ENCODE measurements at places on chromosomes 13 and 19.

DNA sequence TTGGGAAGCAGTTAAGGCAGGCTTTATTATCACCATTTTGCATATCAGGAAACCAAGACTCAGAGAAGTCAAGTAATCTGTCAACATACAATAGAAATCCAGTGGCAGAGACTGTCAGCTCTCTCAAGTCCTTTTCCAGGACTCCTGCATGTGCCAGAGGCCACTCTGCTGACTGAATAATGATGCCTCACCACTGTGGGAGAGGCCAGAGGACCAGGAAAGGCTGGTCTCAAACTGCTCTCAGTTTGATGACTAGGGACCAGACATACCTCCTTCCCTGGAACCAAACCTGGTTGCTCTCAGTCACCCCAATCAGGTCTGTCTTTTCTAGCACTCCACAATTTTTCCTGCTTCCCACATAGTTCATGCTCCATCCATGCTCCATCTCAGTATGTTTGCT, 8.0 kb downstream of the RNASEH2B start:
- peak overlapping the region; percentile 60 for H3K4me3 ChIP-seq
- H3K4me1 ChIP-seq = peaks cover 56% of the 10 kb centered on the region
- H3K27ac ChIP-seq = peak overlapping the region; percentile 58
- H3K27me3 ChIP-seq = no peaks in the 10 kb centered on the region
- no peak for DNase-seq

DNA sequence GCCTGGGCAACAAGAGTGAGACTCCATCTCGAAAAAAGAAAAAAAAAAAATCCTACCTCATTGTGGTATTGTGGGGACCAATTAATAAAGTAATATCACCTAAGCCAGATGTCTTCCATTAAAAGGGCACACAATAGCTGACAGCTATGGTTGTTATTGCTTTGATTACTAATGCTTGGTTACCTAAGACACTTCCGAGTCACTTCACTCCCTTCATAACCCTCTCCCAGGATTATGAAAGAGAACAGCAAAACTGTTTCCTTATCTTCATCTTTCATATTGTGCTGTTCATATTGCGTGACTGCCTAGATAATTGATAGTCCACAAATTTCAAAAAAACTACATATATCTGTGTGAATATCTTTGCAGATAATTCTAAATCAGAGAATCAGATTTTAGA, 10.3 kb upstream of the HSPH1 start:
- no peak overlapping the region for H3K4me3 ChIP-seq
- peaks cover 14% of the 10 kb centered on the region for H3K27me3 ChIP-seq
- no peaks in the 10 kb centered on the region for H3K36me3 ChIP-seq
- no peaks in the 10 kb centered on the region for H3K4me1 ChIP-seq
- no peak overlapping the region for H3K27ac ChIP-seq
- no peak for DNase-seq

DNA sequence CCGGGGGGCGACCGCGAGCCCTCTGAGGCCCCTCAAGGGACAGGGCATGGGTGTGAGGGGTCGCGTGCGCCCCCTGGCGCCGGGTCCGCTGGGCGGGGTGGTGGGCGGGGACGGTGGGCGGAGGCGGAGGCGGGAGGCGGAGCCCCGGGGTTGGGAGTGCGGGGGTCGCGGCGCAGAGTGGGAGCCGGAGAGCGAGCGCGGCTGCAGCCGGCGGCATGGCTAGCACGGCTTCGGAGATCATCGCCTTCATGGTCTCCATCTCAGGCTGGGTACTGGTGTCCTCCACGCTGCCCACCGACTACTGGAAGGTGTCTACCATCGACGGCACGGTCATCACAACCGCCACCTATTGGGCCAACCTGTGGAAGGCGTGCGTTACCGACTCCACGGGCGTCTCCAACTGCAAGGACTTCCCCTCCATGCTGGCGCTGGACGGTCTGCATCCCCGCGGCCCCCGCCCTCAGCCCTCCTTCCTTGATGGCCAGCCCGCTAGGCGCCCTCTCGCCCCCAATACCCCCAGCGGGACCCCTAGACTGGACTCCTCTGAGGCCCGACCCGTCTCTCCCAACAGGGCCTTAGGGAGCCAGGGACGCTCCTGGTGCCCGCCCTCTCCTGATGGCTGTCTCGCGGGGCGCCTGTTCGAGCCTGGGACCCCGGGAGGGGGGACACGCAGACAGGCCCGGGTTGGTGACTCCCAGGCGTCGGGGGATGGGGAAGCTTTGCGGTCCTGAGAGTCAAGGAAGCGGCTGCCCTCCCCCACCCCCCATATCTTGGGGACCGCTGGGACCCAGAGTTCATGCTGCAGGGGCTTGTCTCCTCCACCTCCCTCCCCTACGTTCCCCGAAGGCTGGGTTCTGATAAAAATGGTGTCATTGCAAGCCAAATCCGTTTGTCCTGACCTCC, at the start of gene CLDN10:
CLDN10 (plus strand) TSS at position 182 of the 903 bp plus-strand sequence; CDS start at position 216, 34 bp downstream.
- no peak within 1 kb of the TSS for H3K27ac ChIP-seq
- H3K36me3 ChIP-seq = no peaks in the 10 kb centered on the region
- no peaks in the 10 kb centered on the region for H3K4me1 ChIP-seq

DNA sequence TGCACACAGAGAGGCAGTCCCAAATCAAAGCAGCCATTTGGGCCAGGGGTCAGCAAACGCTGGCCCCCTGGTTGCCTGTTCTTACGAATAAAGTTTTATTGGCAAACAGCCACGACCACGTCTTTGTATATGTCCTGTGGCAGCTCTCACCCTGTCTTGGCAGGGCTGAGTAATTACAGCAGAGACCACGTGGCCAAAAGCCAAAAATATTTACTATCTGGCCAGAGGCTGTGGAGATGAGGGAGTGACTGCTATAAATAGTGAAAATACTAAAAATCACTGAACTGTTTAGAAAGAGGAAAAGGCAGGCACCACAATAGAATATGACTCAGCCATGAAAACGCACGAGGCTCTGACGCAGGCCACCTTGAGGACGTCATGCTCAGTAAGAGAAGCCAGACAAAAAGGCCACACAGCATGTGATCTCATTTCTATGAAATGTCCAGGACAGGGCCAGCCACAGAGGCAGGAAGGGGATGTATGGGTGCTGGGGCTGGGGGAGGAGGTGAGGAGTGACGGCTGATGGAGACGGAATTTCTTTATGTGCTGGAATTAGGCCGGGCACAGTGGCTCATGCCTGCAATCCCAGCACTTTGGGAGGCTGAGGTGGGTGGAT, 29.4 kb downstream of the SMIM24 start:
- no peak overlapping the region for H3K4me3 ChIP-seq
- no peaks in the 10 kb centered on the region for H3K4me1 ChIP-seq

DNA sequence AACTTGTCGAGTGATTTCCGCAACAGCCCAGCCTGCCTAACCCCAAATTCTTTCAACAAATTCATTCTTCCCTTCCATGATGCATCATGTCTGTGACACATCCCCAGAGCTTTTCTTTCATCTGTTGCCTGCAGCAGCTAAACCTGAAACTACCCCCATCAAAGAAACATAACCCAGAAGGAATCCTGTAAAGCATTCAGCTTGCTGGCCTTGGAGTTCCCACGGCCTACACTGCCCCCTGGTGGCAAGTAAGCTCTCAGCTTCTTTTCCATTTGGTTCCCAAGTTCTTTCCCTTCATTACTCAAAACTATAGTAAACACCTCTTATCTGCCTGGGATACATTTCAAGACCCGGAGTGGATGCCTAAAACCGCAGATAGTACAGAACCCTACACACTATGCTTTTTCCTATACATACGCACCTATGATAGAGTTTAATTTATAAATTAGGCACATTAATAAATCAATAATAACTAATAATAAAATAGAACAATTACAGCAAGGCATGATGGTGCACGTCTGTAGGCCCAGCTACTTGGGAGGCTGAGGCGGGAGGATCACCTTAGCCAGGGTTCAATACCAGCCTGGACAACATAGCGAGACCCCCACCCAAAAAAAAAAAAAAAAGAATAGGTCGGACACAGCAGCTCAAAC, 7.4 kb downstream of the ETHE1 start:
- H3K4me1 ChIP-seq = peaks cover 9% of the 10 kb centered on the region
- no peak overlapping the region for H3K4me3 ChIP-seq
- no peak overlapping the region for H3K27ac ChIP-seq
- H3K36me3 ChIP-seq = no peaks in the 10 kb centered on the region
- no peaks in the 10 kb centered on the region for H3K27me3 ChIP-seq
- peak; percentile 76 for DNase-seq

DNA sequence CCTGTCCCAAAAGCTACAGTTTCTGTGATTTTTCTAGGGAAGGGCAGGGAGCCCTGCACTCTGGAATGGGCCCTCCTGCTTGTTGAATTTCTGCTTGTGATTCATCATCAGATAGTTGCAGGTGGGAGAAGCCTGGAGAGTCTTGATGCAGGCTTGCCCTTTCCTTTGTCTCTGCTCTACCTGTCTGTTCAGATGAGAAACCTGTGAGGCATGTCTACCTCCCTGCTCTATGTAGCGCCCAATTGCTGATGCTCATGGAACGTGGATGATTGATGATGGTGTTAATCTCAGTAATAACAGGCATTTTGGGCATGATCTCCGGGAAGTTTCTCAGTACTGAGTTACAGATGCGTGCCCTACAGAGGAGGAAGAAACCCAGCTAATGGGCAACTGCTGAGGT, 10.9 kb upstream of the CBY2 start:
- H3K36me3 ChIP-seq = no peaks in the 10 kb centered on the region
- no peak for DNase-seq
- H3K4me1 ChIP-seq = peaks cover 5% of the 10 kb centered on the region
- no peaks in the 10 kb centered on the region for H3K27me3 ChIP-seq
- H3K27ac ChIP-seq = no peak overlapping the region

DNA sequence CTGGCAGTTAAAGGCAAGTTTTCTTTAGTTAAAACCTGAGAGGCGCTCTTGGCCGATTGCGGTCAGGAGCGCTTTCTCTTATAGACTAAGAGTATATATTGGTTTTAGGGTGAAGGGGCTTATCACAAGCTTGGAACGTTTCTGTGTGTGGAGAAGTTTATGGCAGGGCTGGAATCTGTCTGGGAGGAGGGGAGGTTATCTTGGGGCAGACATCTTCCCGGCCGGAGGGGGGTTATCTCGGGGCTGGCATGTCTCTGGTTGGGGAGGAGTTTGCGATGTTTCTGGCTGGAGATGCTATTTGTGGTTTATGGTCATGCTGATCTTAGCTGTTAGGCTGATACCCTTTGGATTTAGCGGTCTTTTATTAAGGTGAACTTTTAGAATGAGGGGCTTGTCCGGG, 18.3 kb downstream of the KDM4B start:
- no peak overlapping the region for H3K4me3 ChIP-seq
- DNase-seq = no peak
- H3K4me1 ChIP-seq = no peaks in the 10 kb centered on the region
- no peaks in the 10 kb centered on the region for H3K27me3 ChIP-seq
- no peak overlapping the region for H3K27ac ChIP-seq

GRCh38 chr13:48299591-48299990, 4.0 kb upstream of the RB1 start:
- H3K27me3 ChIP-seq = no peaks in the 10 kb centered on the region
- peaks cover 7% of the 10 kb centered on the region for H3K4me1 ChIP-seq
- DNase-seq = no peak
- H3K4me3 ChIP-seq = no peak overlapping the region
- no peaks in the 10 kb centered on the region for H3K36me3 ChIP-seq

- peaks cover 29% of the 10 kb centered on the region for H3K4me1 ChIP-seq
- H3K27ac ChIP-seq = no peak overlapping the region
- H3K27me3 ChIP-seq = no peaks in the 10 kb centered on the region
These were observed 50.1 kb upstream of the ATP12A start for GRCh38 chr13:24630121-24630520.

DNA sequence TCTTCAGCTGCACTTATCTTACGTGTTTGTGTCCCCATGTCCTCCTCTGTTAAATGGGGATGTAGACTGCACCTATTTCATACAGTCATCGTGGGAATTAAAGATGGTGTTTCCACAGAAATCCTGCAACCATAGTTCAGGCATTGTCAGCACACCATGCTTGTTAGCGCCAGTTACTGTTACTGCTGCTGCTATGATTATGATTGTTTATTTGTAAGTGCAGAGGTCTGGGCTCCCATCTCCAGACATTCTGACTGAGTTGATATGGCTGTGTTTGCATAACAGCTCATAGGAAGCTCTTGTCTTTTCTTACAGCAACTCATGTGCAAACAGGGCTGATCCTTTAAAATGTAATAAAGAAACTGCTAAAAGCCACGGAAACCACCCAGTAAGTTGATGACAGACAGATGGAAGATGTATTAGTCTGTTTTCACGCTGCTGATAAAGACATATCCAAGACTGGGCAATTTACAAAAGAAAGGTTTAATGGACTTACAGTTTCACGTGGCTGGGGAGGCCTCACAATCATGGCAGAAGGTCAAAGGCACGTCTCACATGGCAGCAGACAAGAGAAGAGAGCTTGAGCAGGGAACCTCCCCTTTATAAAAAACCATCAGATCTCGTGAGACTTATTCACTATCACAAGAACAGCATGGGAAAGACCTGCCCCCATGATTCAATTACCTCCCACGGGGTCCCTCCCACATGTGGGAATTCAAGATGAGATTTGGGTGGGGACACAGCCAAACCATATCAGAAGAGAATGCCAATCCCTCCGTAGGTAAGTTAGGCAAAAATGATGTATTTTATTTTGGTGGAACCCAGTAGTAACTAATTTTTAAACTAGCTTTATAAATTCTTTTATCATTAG, 1.6 kb downstream of the ZSCAN5A start:
- no peak overlapping the region for H3K27ac ChIP-seq
- no peaks in the 10 kb centered on the region for H3K36me3 ChIP-seq
- H3K4me3 ChIP-seq = no peak overlapping the region
- H3K27me3 ChIP-seq = no peaks in the 10 kb centered on the region
- DNase-seq = no peak
- H3K4me1 ChIP-seq = peaks cover 13% of the 10 kb centered on the region

DNA sequence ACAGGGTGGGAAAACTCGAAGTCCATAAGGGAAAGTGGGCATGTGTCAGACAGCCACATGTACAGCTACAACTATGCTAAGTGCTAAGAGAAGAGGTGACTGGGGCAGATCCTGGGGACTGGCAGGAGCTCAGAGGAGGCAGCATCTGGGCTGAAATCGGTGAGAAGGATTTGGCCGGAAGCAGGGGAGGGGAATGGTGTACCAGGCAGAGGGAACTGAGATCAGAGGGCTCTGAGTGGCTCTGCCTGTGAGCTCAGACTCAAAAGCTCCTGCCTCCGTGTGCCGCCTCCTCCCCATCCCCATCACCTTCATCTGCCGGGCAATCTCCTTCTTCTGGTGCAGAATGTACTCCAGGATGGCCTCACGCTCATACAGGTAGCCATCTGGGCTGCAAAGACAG, 21.8 kb downstream of the NOSIP start:
- H3K27me3 ChIP-seq = no peaks in the 10 kb centered on the region
- H3K36me3 ChIP-seq = peaks cover 22% of the 10 kb centered on the region
- no peak for DNase-seq
- peaks cover 96% of the 10 kb centered on the region for H3K4me1 ChIP-seq

GRCh38 chr19:30743011-30743410, 370.8 kb downstream of the ZNF536 start:
- no peak overlapping the region for H3K27ac ChIP-seq
- no peak for DNase-seq
- no peak overlapping the region for H3K4me3 ChIP-seq
- H3K36me3 ChIP-seq = no peaks in the 10 kb centered on the region
- H3K27me3 ChIP-seq = no peaks in the 10 kb centered on the region

- no peak overlapping the region for H3K4me3 ChIP-seq
- H3K4me1 ChIP-seq = no peaks in the 10 kb centered on the region
- H3K27ac ChIP-seq = no peak overlapping the region
- H3K27me3 ChIP-seq = no peaks in the 10 kb centered on the region
- DNase-seq = no peak
These were observed 14.7 kb downstream of the SIX5 start for GRCh38 chr19:45754323-45754722.

GRCh38 chr19:16403151-16403977, 68.4 kb downstream of the EPS15L1 start:
- H3K36me3 ChIP-seq = peaks cover 49% of the 10 kb centered on the region
- H3K4me1 ChIP-seq = peaks cover 14% of the 10 kb centered on the region
- no peaks in the 10 kb centered on the region for H3K27me3 ChIP-seq
- no peak overlapping the region for H3K4me3 ChIP-seq
